ENCODE measurements at places on chromosomes 4 and X.

DNA sequence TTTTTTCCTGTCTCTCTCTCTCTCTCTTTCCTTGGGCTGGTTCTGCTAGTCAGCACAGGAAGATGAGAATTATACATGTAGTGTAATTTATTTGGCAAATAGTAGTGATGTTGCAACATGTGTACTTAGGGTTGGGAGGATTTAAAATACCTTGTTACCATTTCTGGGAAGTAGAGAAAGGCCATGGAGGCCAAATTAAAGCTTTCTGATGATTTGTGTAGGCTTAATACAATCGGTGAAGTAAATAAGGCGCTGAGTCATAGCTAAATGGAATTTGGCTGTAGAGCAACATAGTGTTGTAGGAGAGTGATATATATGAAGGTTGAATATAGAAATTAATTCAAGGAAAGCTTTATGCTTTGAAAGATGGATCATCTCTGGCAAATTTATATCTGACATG is 295.3 kb downstream of the GRID2 start:
- no peak for DNase-seq

DNA sequence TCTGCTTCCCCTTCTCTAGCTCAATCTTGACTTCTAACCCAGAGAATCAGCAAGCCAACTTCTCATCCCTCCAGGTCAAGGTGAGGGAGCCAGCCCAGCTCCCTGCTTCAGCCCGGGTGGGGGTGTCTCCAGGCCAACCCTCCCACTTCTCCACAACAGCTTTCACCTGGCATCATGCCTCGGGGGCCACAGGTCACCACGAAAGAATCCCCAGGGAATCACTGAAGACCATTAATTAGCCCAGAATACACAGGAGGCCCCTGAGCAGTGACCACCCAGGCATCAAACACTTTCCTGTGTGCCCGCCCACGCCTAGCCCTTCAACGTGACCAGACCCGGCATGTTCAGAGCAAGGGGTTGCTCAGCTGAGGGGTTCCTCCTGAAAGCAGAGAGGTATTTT is 646.7 kb downstream of the BCOR start:
- no peak for DNase-seq

- no peak for DNase-seq
Observed at GRCh38 chr4:33296876-33297455, 2576.8 kb downstream of the PCDH7 start.

- no peak for DNase-seq
Observed at GRCh38 chr4:78904143-78904542, 35.1 kb downstream of the PAQR3 start.

DNA sequence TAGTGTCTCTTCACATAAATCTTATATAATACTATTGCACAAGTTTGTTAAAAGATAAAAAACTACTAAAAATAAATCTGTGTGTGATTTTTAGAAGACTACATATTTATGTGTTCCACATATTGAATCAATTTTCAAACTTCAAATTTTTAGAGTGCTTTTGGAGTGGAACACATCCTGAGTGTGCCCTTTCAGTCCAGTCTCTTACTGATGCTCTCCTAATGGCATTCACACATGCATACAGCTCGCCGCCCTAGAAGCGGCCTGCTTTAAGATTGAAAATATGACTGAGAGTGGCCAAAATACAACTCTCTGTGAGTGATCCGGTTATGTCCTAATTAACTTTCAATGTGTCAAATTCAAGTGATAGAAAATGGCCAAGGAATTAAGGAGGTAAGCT is 628.8 kb downstream of the ANKRD50 start:
- DNase-seq, result no peak

DNA sequence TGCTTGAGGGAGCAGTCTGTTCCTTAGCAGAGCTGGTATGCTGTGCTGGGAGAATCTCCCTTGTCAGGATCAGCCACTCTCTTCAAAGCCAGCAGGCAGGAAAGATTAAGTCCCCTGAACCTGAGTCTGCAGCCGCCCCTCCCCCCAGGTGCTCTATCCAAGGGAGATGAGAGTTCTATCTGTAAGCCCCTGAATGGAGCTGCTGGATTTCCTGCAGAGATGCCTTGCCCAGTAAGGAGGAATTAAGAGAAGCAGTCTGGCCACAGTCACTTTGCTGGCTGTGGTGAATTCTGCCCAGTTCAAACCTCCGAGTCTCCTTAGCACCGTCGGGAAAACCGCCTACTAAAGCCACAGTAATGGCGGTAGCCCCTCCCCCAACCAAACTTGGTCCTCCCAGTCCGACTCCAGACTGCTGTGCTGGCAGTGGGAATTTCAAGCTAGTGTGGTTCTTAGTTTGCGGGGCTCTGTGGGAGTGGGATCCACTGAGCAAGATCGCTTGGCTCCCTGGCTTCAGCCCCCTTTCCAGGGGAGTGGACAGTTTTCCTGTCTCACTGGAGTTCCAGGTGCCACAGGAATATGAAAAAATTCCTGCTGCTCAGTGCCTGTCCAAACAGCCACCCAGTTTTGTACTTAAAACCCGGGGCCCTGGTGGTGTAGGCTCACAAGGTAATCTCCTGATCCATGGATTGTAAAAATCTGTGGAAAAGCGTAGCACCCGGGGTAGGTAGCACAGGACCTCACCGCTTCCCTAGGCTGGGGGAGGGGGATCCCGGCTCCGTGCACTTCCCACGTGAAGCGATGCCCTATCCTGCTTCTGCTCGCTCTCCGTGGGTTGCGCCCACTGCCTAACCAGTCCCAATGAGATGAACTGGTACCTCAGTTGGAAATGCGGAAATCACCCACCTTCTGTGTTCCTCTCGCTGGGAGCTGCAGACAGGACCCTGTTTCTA is 38.0 kb downstream of the RAB28 start:
- no peak for DNase-seq

- no peak for DNase-seq
Observed at GRCh38 chr4:174918058-174918457, at the start of gene ADAM29. Gene ADAM29, plus strand, starts transcription at chr4:174918358. Its CDS starts 57,168 bp downstream, at chr4:174975526.

DNA sequence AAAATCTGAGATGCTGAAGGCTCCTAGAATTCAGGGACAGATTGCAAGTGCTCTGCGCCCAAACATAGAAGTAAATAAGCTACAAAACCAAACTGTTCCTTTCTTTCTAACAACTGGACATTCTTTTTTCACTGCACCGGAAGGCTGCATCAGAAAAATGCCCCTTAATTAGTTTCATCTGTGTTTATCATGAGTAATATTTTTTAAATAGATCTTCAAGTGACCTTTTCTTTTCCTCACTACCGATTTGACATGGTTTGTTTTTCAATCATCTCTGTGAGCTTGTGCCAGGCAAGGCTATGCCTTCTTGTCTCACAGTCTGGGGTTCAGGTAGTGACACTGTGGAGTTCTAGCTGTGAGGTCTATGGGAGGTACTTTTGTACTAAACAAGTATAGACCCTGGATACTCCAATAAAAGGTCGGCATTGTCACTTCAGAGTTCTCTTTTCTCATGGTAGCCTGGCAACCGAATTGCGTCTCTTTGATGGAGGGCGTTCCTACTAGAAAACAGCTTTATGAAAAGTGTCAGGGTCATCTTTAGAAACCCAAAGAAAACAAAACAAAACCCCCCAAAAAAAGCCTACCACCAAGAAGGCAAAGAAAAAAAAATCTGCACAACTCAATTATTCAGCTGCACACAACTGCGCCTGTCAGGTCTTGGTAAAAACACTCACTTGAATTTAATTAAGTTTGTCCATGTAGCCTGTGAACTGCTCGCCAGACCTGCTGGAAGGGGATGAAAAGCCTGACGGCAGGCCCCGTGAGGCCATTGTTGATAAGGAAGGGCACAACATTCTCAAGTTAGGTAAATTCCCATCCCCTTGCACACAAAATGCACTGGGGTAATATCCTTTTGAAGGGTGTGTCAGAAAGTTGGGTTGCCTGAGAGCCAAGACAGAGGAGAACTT is 22.8 kb upstream of the ADAMTS3 start:
- DNase-seq, result no peak

DNA sequence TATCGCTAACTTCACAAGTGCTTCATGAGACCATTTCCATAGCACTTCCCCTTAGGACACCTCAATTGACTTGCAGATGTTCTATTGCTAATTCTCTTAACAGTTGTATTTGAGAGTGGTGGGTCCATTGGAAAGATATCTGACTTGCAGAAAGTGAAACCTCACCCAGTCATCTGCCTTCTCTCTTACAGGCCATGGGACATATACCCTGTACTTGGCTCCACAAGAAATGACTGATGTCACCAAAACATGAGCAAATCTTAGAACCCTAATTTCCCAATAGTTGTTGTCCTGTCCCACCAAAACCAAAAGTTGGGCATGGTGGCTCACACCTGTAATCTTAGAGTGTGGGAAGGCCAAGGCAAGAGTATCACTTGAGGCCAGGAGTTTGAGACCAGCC is 101.9 kb upstream of the MAML3 start:
- no peak for DNase-seq

DNA sequence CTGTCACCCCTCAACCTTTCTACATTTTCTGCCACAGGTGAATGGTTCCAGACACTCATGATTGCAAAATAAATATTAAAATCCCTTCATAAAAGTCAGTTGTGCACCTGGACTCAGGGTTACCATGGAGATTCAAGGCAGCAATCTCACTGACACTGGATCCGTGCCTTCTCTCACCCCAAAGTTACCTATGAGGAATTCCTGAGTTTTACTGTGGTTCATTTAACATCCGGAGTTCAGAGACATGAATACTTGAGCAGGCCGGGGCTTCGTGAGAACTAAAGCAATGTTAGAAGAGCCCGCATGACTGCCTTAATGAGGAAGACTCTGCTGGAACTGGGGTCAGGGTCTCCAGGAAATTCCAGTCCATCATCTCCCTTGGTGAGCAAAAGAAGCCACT is 12.5 kb upstream of the CLNK start:
- no peak for DNase-seq

- no peak for DNase-seq
Observed at GRCh38 chrX:17812763-17813162, 48.3 kb downstream of the RAI2 start.

DNA sequence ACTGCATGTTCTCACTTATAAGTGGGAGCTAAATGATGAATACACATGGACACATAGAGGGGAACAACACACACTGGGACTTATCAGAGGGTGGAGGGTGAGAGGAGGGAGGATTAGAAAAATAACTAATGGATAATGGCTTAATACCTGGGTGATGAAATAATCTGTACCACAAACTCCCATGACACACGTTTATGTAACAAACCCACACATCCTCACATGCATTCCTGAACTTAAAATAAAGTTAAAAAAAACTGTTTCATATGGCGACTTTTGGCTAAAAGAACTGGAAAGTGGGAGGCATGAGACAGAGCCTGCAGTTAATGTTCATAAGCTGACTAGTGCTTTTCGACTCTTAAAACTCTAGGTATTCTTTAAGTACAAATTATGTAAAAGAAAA is 98.9 kb upstream of the NPFFR2 start:
- no peak for DNase-seq

DNA sequence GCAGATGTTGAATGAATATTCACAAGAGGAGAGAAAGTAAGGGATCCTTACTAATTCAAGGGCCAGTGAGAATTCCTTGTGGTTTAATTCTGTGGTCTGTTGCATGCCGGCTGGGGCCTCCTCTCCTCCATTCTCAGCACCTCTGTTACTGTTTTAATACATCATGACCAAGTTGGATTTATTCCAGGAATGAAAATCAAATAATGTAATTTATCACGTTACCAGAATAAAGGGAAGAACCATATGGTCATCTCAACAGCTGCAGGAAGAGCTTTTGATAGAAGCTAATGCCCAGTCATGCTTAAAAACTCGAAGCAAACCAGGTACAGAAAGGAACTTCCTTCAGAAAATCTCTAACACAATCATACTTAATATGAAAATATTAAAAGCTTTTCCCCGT is 54.1 kb downstream of the GRK4 start:
- DNase-seq, result no peak

- DNase-seq, result no peak
Observed at GRCh38 chrX:7503251-7503650, 339.7 kb upstream of the VCX start.

DNA sequence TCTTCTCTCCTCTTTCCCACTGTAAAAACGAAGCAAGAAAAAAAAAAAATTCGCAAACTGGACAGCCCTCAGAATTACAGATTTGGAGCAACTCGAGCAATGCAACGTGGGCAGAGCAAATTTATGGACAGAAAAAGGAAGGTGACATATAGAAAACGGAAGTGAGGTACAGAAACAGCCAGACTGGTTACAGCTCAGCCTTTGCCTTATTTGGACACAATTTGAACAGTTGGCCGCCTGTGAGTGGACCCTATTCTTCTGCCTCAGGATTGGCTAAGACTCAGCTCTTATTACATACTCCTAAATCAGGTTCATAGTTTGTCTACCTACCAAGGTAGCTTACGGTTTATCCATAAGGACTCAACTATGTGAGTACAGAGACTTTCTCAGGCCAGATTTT is 98.8 kb downstream of the SOWAHB start:
- no peak for DNase-seq

- no peak for DNase-seq
Observed at GRCh38 chrX:148960060-148960459, 459.6 kb downstream of the AFF2 start.

All from DMS 273 treated with DMSO at 0.1 percent for 48 hours (cell line).